Lower leg skin (tissue), 4 donors: ENCODE measurements at places on chromosomes 12 and 14. TPM values are rescaled to one million over a fixed set of nuclear protein-coding genes. Genes with fewer than 3 reads are reported as not detected.
A peak's percentile ranks its signal among the peaks of the same experiment; 100 is the strongest.

GRCh38 chr12:61652265-61652664 is 607.9 kb upstream of the USP15 start:
- DNase-seq, result no peak

DNA sequence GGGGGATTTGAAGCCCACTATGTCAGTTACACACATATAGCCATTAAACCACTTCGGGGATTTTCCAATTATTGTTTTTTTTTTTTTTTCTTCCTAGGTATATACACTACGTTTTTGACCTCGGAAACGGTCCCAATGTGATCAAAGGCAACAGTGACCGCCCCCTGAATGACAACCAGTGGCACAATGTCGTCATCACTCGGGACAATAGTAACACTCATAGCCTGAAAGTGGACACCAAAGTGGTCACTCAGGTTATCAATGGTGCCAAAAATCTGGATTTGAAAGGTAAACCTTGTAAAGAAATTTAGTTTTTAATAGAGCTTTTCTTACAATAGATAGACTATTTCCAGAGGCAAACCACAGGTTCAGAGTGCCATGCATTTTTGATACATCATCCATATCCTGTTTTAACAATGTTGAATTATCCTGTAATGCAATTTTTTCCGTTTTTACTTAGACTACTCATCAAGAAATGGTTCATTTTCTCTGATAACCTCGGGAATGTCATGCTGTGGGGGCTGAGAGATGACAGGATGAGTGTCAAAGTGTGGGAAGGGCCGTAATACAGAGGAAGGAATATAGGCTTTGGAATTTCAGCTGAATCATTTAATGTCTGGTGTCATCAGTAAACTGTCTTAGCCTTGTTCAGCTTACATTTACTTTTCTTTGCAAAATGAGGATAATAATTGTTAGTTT is 797.1 kb downstream of the NRXN3 start:
- no peak for DNase-seq

The LTBP2 gene
- total RNA-seq, result 17.1 TPM

- peak; percentile 84 for DNase-seq
These were observed 3.5 kb downstream of the TGFB3 start for GRCh38 chr14:75978249-75978731.

The NGB gene
- not detected for total RNA-seq

DNA sequence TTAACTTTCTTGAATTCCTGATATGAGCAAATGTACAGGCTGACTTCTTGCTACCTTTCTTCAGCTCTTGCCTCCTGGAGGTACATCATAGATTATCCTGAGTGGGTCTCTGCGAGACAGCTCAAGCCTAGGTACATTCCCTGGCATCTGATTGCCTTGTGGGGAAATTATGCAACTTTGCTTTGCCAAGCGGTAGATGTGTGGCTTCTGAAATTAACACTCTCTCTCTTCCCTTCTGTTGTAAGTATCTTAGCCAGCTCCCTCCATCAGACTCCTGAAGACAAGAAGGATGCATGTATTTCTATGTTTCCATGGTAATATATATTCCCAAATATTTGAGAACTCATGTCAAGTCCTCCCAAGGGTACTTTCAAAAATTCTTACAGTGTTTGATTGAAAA is 16.2 kb upstream of the SLC16A7 start:
- no peak for DNase-seq

GRCh38 chr12:13195785-13196129 is 769 bp upstream of the EMP1 start:
- no peak for DNase-seq

The CAPRIN2 gene
- total RNA-seq, result 14.1 TPM

- no peak for DNase-seq
These were observed 378.6 kb downstream of the PDZRN4 start for GRCh38 chr12:41566703-41567102.

GRCh38 chr12:131510431-131510830 is 200.5 kb upstream of the SFSWAP start:
- DNase-seq, result peak; percentile 15

DNA sequence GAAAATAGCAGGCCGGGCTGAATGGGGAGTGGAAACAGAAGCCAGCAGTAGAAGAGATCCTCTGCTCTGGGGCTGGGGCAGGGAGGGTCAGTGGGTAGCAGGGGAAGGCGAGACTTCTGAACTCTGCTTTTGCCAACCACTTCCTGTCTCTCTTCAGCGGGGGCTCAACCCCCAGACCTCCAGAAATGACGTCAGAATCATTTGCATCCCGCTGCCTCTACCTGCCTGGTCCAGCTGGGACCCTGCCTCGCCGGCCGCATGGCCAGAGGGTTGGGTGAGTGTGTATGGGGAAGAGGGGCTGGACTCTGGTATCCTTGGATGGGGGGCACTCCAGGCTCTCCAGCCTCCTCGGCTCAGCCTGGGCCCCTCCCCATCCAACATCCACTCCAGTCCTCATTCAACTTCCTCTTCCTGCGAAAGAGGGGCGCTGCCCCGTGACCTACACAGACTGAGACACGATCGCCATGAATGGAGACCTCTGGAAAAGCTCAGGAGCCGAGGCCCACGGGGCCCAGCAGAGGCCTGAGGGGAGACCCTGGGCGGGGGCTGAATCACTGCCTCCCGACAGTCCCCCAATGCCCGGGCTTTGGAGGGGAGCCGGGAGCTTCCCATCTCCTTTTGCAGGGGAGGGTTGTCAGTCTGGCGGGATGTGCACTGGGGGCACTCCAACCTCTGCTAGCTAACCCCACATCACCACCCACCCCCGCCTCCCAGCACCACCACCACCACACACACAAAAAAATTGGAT is 458 bp upstream of the HOXC4 start:
- DNase-seq, result no peak

GRCh38 chr14:86541972-86542371 is 1012.0 kb downstream of the FLRT2 start:
- DNase-seq, result no peak

The PITPNM2 gene
- 3.2 TPM for total RNA-seq

The RAB35 gene
- total RNA-seq, result 31.5 TPM

- DNase-seq, result no peak
These were observed 27.6 kb downstream of the TMEM121 start for GRCh38 chr14:105554022-105554421.

- DNase-seq, result no peak
These were observed 40.7 kb downstream of the TMTC1 start for GRCh38 chr12:29743077-29743476.

The PRR13 gene
- total RNA-seq, result 33.2 TPM

DNA sequence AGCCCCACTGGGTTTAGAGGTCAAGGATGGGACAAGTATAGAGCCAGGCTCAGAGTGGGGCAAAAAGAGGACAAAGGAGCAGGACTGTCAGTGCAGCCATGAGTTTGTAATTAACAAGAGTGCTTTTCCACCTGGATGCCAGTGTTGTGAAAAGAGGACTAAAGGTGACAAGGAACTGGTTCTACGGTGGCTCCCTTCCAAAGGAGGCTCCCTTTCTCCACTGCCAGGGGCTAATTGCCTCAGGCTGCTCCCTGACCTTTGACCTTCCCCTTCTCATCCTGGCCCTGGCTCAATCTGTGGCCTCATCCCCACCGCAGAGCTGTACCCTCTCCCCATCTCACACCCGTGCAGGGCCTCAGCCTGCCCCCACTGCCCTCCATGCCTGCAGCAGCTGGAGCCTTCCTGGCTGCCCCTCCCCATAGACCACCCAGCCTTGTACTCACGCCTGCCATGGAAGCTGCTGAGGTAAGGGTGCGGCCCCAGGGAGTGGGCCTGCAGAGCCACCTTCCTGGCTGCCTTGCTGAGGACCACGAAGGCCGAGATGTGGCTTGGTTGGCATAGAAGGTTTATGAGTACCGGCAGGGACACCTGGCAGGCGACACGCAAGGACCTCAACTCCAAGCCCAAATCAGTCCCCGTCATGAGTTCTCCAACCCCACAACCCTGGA is 24.8 kb upstream of the FKBP4 start:
- DNase-seq, result no peak

DNA sequence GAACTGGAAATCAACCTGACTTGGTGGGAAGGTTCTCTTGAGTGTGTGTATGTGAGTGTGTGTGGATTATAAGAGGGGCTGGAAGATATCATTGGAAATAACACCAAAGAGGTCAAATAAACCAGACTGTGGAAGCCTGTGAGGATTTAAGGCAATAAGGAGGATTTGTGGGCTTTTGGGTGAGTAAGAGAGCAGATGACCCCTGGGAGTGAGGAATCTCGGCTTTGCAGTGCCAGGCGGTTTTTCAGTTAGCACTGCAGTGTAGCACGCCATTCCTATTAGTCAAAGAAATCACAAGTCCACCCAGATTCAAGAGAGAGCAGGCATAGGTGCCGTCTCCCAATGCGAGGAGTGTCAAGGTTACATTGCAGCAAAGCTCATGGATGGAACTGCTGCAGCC is 63.3 kb downstream of the CALM1 start:
- peak; percentile 43 for DNase-seq
